ENCODE measurements at places on chromosomes 5 and 9. TPM values are rescaled to one million over a fixed set of nuclear protein-coding genes. Genes with fewer than 3 reads are reported as not detected.

DNA sequence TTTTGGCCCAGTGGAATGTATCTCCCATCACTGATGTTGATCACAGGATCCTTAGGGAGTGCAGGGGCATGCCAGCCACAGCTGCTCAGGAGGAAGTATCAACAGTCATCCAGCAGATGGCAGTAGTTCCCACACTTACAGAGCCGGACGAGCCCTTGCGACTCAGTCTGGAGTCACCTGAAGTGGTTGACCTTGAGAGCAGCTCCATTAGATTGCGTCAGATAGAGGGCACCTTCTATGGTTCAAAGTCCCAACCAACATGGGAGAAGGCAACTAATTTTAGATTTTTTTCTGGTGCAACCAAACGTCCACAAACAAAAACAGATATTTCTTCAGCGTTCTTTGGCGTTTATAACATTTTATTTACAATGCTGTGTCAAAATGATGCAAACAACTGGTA is 124.5 kb downstream of the EGFLAM start:
- DNase-seq, result peak; percentile 10
- peaks cover 22% of the 10 kb centered on the region for H3K27me3 ChIP-seq
- no peaks in the 10 kb centered on the region for H3K4me1 ChIP-seq

- no peaks in the 10 kb centered on the region for H3K27me3 ChIP-seq
- H3K36me3 ChIP-seq, result no peaks in the 10 kb centered on the region
- no peak overlapping the region for H3K27ac ChIP-seq
- no peak for DNase-seq
Observed at GRCh38 chr5:134592141-134592746, 40.4 kb downstream of the SAR1B start.

DNA sequence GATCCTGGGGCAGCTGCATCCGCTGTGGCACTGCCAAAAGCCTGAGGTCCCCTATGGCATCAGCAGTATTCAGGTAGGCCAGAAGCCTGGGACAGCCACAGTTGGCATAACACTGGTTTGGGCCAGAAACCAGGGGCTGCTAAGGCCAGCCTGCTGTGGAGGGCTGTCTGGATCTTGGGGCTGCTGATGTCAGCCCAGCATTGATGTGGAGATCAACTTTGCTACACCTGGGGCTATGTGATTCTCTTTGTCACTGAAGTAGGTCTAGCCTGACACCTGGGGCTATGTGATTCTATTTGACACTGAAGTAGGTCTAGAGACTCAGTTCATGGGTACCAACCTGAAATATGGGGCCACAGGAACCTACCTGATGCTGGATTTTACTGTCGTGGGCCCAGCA is 411.5 kb downstream of the RASEF start:
- H3K4me3 ChIP-seq, result no peak overlapping the region
- no peaks in the 10 kb centered on the region for H3K36me3 ChIP-seq
- H3K27me3 ChIP-seq, result no peaks in the 10 kb centered on the region
- no peak for DNase-seq

DNA sequence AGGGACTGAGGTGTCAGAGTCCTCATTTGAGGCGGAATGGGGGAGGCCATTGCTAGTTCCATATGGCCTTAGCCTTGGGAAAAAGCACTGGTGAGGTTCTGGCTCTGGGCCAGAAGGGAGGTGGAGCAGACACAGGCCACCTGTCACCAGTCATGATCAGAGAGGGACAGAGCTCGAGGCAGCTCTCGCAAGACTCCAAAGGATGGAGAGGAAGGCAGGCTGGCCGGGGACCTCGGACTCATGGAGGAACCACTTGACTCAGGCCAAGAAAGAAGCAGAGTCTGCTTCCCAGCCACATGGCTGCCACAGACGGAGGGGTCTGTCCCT is 29.2 kb upstream of the NSMF start:
- H3K36me3 ChIP-seq, result no peaks in the 10 kb centered on the region
- H3K4me3 ChIP-seq, result no peak overlapping the region
- DNase-seq, result no peak
- H3K4me1 ChIP-seq, result peaks cover 11% of the 10 kb centered on the region
- no peaks in the 10 kb centered on the region for H3K27me3 ChIP-seq

- H3K27ac ChIP-seq, result peak overlapping the region; percentile 66
- no peak overlapping the region for H3K4me3 ChIP-seq
- no peak for DNase-seq
- peaks cover 37% of the 10 kb centered on the region for H3K4me1 ChIP-seq
- H3K27me3 ChIP-seq, result no peaks in the 10 kb centered on the region
Observed at GRCh38 chr5:179755022-179755421, 22.4 kb downstream of the MAML1 start.

DNA sequence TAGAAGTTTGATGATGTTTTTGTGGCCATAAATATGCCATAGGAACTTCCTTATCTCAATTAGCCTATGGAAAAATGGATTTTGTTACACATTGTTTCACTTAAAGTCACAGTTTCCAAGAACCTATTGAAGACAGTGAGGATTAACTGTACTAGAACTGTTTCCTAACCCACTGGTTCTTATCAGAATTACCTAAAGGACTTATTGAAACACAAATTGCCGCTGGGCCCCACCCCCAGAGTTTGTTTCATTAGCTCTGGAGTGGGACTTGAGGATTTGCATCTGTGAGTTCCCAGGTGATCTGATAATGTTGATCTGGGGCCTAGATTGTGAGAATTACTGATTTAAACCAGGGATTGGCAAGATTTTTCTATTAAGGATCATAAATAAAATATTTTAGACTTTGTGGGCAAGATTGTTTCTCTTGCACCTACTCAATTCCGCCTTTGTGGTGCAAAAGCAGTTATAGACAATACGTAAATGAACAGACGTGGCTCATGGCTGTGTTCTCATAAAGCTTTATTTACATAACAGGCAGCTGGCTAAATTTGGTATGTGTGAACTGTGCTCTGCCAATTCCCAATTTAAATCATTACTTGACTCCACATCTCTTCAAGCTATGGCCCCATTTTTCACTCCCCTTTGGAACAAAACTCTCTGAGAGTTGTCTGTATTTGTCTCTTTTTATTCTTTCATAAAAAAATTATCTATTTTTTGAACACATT is 9.3 kb downstream of the JAK2 start:
- no peak overlapping the region for H3K4me3 ChIP-seq
- DNase-seq, result no peak
- peak overlapping the region; percentile 56 for H3K27ac ChIP-seq
- peaks cover 53% of the 10 kb centered on the region for H3K4me1 ChIP-seq
- H3K36me3 ChIP-seq, result peaks cover 33% of the 10 kb centered on the region
- H3K27me3 ChIP-seq, result no peaks in the 10 kb centered on the region

GRCh38 chr9:123522251-123522650 is 166.3 kb downstream of the CRB2 start:
- no peak overlapping the region for H3K4me3 ChIP-seq
- DNase-seq, result no peak
- H3K4me1 ChIP-seq, result no peaks in the 10 kb centered on the region
- H3K36me3 ChIP-seq, result no peaks in the 10 kb centered on the region

GRCh38 chr9:111896942-111897600 is 457 bp downstream of the UGCG start:
- peak; percentile 20 for DNase-seq
- no peaks in the 10 kb centered on the region for H3K36me3 ChIP-seq
- H3K4me3 ChIP-seq, result no peak overlapping the region
- H3K4me1 ChIP-seq, result peaks cover 9% of the 10 kb centered on the region
- H3K27me3 ChIP-seq, result peaks cover 3% of the 10 kb centered on the region

GRCh38 chr5:125209650-125210049 is 463.2 kb upstream of the ZNF608 start:
- no peaks in the 10 kb centered on the region for H3K4me1 ChIP-seq
- H3K4me3 ChIP-seq, result no peak overlapping the region
- H3K27me3 ChIP-seq, result no peaks in the 10 kb centered on the region
- H3K36me3 ChIP-seq, result no peaks in the 10 kb centered on the region

- H3K4me1 ChIP-seq, result no peaks in the 10 kb centered on the region
- H3K36me3 ChIP-seq, result no peaks in the 10 kb centered on the region
- no peak for DNase-seq
Observed at GRCh38 chr5:34817558-34818351, 21.2 kb upstream of the TTC23L start.

- no peaks in the 10 kb centered on the region for H3K4me1 ChIP-seq
- H3K27me3 ChIP-seq, result no peaks in the 10 kb centered on the region
- H3K4me3 ChIP-seq, result no peak overlapping the region
Observed at GRCh38 chr5:151819830-151820229, 48.1 kb downstream of the G3BP1 start.

LRRC19 gene
- total RNA-seq, result not detected

ORM1 gene
- total RNA-seq, result not detected

SPINK4 gene
- total RNA-seq, result not detected

SPINK13 gene
- total RNA-seq, result not detected

ARSI gene
- total RNA-seq, result not detected

OR1L8 gene
- 0.18 TPM for total RNA-seq

HAPLN1 gene
- total RNA-seq, result not detected

PDE6A gene
- total RNA-seq, result not detected

TLR4 gene
- not detected for total RNA-seq
